ENCODE measurements at places on chromosomes 2 and 18.

- DNase-seq, result no peak
These were observed 129.2 kb downstream of the MYCN start for GRCh38 chr2:16069663-16069932.

- no peak for DNase-seq
These were observed 98.7 kb downstream of the COPS8 start for GRCh38 chr2:237184192-237184918.

GRCh38 chr2:171972329-171972982 lies 27.3 kb upstream of the METAP1D start:
- DNase-seq, result no peak

- DNase-seq, result no peak
These were observed 61.0 kb upstream of the EPAS1 start for GRCh38 chr2:46236006-46236875.

GRCh38 chr2:85769236-85769982 lies 15.6 kb downstream of the ATOH8 start:
- DNase-seq, result no peak

All from naive thymus-derived CD8-positive, alpha-beta T cell (primary cell).